Type B pancreatic cell (in vitro differentiated cells): ENCODE measurements at places on chromosomes 12 and 14. TPM values are rescaled to one million over a fixed set of nuclear protein-coding genes. Genes with fewer than 3 reads are reported as not detected.

DNA sequence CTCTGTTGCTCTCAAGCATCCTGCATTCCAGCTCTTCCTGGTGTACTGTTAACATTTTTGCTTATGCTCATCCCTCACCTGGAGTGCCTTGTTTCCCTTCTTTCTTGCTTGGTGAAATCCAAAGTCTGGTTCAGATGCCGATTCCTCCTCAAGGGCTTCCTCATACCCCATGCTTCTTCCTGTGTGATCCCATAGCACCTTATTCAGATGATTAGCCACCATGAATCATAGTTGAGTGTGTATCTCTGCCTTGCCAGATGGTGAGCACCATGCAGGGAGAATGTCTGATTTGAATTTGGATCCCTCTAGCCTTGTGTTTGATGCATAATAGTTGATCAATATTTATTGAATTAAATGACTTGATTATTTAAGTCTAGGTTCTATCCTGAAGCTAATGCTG lies 39.4 kb upstream of the ANO4 start:
- H3K36me3 ChIP-seq, result no peaks in the 10 kb centered on the region
- no peaks in the 10 kb centered on the region for H3K4me1 ChIP-seq
- peaks cover 3% of the 10 kb centered on the region for H3K27me3 ChIP-seq
- no peak for DNase-seq

- H3K27ac ChIP-seq, result no peak overlapping the region
- H3K36me3 ChIP-seq, result no peaks in the 10 kb centered on the region
- H3K4me3 ChIP-seq, result no peak overlapping the region
- H3K27me3 ChIP-seq, result no peaks in the 10 kb centered on the region
- no peaks in the 10 kb centered on the region for H3K4me1 ChIP-seq
Measured at GRCh38 chr12:33813536-33813935, 208.8 kb upstream of the ALG10 start.

GRCh38 chr12:58030566-58031279 lies 89.4 kb downstream of the ATP23 start:
- peaks cover 5% of the 10 kb centered on the region for H3K4me1 ChIP-seq
- H3K36me3 ChIP-seq, result peaks cover 4% of the 10 kb centered on the region
- H3K4me3 ChIP-seq, result no peak overlapping the region
- H3K27me3 ChIP-seq, result no peaks in the 10 kb centered on the region
- H3K27ac ChIP-seq, result no peak overlapping the region

DNA sequence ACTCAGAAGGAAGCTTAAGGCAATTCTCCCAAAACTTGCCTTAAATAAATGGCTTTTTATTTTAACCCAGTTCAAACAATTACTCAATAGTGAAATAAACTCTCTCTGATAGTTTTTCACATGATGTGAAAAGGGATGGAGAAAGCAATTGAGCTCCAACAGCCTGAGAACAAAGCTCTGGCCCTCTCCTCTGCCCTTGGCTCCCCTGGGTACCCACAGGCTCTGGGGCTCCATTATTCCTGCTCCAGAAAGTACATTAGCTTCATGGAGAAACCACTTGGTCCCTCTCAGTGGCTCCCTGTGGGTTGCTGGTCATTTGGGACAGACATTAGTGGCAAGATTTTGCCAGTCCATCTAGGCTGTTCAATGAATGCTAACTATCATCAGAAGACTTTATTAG lies 242.8 kb downstream of the ATP23 start:
- H3K27ac ChIP-seq, result no peak overlapping the region
- H3K36me3 ChIP-seq, result no peaks in the 10 kb centered on the region
- no peak overlapping the region for H3K4me3 ChIP-seq
- H3K4me1 ChIP-seq, result no peaks in the 10 kb centered on the region

GRCh38 chr12:92133171-92133570 lies 12.5 kb downstream of the BTG1 start:
- peaks cover 61% of the 10 kb centered on the region for H3K4me1 ChIP-seq
- H3K4me3 ChIP-seq, result no peak overlapping the region
- peaks cover 31% of the 10 kb centered on the region for H3K36me3 ChIP-seq
- DNase-seq, result no peak
- no peak overlapping the region for H3K27ac ChIP-seq
- no peaks in the 10 kb centered on the region for H3K27me3 ChIP-seq

DNA sequence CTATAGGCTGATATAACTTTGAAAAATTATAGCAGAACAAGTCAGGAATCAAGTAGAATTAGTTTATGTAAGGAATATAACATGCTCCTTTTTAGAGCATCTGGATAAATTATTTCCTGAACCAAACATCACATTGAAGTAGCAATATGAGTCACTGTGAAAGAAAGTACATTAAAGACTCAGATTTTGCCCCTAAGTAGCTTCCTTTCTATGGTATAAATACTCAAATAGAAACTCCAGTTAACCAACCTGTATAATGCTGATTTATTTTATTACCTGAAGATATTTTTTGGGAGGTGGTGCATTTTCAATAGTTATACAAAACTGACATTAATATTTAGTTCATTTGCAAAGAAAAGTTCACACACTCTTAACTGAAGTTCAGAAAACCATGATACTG lies 312.1 kb downstream of the ITPR2 start:
- no peak overlapping the region for H3K27ac ChIP-seq
- no peaks in the 10 kb centered on the region for H3K4me1 ChIP-seq
- H3K27me3 ChIP-seq, result no peaks in the 10 kb centered on the region
- no peak for DNase-seq
- H3K4me3 ChIP-seq, result no peak overlapping the region

- no peaks in the 10 kb centered on the region for H3K27me3 ChIP-seq
- H3K4me1 ChIP-seq, result peaks cover 7% of the 10 kb centered on the region
- H3K36me3 ChIP-seq, result no peaks in the 10 kb centered on the region
Measured at GRCh38 chr14:41446008-41446407, 160.7 kb upstream of the LRFN5 start.

DNA sequence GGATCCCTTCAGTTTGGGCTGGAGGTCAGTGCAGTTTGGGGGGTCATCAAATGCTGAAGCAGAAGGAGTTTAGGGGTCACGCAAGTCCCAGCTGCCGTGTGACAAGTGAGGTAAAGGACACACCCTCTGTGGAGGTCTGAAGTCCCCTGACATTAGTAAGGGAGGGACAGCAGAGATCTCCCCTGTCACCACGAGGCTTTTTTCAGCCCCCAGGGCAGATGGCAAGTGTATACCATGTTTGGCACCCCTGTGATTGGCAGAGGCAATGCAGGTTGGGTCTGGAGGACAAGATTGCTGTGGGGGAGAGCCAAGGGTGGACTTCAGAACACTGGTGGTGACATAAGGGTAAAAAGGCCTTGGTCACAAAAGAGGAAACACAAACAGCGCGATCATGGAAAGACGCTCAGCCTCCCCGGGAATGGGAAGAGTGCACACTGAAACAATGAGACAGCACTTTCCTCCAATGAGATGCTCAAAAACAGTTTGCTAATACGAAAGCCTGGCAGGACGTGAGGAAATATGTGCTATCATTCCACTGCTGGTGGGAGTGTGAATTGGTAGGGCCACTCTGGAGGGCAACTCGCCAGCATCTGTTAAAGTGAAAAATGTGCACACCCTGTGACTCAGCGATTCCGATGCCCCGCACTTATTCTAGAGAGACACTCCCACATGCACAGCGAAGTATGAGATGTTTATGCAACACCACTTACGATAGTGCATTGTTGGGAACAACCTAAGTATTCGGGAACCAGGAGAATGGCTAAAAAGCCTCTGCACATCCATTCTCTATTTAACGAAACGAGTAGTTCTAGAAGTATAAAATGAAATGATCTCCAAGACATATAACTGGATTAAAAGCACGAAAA lies 14.4 kb upstream of the CD27 start:
- H3K27me3 ChIP-seq, result peaks cover 8% of the 10 kb centered on the region
- no peak for DNase-seq
- H3K4me1 ChIP-seq, result peaks cover 11% of the 10 kb centered on the region
- H3K27ac ChIP-seq, result peak overlapping the region; percentile 73

DNA sequence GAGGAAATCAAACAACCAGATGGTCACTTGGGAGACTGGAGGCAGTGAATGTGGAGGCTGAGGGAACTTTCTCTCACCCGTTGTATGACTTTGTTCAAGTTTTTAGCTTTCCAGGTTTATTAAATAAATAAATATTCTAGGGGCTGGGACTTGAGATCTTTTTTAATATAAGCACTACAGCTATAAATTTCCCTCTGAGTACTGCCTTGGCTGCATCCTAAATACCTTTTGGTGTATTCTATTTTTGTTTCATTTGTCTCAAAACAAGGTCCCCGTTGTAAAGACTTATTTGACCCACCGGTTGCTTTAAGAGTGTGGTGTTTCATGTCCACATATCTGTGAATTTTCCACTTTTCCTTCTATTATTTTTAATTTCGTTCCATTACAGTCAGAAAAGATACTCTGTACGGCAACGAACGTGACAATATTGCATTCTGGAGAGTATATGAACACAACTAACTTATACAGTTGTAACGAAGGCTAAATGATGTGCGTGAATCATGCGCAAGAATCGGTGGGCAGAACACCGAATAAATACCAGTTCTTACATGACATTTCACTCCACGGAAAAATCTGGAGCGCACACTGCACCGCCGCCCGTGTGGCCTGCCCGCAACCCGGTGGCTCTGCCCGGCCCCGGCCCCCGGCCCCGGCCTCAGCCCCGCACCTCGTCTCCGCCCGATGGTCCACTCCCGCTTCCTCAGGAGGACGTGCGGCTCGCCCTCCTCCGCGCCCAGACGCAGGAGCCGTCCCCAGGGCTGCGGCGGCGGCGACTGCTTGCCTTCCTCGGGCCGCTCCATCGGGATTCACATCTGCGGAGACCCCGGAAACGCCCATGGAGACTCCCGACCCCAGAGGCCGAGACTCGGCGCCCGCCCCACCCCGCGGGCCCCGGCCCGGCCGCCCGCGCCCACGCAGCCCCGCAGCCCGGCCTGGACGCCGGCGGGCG lies 602 bp downstream of the CHFR start:
- H3K36me3 ChIP-seq, result peaks cover 17% of the 10 kb centered on the region
- H3K4me1 ChIP-seq, result peaks cover 5% of the 10 kb centered on the region
- H3K4me3 ChIP-seq, result peak overlapping the region; percentile 99
- DNase-seq, result no peak
- H3K27ac ChIP-seq, result peak overlapping the region; percentile 80

DNA sequence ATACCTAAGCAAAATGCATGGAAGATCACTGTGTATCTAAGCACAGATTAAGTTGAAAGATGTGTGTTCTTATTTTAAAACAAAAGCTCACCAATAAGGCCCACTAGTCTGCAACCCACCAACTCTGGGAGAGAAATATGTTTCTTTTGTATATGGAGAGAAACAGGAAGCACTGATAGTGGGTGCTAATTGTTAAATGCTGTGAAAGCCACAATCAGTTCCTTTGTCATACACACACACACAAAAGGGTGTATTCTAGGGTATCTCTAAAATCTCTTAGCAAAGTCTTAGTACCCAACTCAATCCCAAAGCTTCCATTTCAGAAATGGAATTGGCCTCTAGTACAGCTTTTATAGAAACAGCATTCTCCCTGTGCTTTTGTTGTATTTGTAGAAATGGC lies 272.7 kb upstream of the FLRT2 start:
- no peak overlapping the region for H3K27ac ChIP-seq
- no peaks in the 10 kb centered on the region for H3K4me1 ChIP-seq
- H3K4me3 ChIP-seq, result no peak overlapping the region
- H3K36me3 ChIP-seq, result peaks cover 11% of the 10 kb centered on the region
- H3K27me3 ChIP-seq, result peaks cover 4% of the 10 kb centered on the region
- DNase-seq, result no peak

DNA sequence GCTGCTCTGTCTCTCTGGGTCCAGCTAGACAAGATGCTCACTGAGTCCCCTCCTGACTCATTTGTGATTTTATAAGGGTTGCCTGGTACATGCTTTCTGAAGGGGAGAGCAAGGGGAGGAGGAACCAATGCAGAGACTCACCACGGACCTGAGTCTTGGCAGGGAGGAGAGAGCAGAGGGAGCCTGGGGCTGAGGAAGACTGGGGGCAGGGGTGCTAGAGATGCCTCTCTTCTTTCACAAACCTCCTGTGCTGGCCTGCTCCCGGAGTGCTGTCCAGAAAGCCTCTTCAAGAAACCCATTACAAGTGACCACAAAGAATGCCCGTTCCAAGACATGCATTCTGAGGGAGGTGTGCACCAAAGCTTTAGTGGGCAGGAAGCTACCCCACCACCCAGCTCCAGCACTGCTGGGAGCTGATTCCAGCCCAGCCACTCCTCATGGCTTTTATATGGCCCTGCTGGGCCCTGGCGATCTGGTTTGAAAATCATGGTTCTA lies 33.1 kb upstream of the DICER1 start:
- H3K27me3 ChIP-seq, result no peaks in the 10 kb centered on the region
- H3K4me3 ChIP-seq, result no peak overlapping the region
- DNase-seq, result no peak

DNA sequence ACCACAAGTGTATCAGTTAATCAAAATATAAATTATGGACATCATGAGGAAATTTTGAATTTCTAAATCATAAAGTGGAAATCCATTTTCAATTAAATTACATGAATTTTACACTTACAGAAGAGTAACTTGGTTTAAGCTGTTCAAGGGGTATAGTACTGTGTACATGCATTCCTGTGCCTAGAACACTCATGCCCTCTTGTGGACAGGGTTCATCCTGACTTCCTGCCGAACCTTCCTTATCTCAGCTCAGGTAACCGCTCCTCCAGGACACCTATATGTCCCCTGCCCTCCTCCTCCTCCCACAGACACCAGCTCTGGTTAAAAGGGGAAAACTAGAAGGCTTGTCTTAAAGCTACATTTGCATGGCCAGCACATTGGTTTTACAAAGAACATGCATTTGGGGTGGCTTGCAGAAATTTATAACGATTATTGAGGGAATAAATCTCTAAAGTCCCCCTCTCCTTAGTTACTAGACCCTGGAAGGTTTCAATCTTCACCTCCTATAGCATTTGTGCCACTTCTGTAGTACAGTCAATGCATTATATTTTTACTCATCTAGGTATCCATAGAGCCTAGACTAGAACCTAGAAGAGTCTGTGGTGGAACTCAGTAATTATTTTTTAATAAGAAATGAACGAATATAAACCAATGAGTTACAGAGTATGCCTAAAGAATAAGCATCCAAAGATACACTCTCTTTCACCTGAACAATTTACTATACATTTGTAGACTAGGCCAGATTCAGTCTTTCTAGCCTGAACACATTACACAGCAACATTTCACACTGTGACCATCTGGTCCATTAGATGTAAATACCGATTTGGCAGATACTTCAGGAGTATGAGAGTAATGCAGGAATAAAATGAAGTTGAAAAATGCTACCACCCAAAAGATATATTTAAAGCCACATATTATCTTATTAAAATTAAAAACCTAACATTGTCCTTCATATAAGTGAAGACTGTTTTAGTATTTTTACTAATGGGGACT lies 345.6 kb downstream of the PAWR start:
- DNase-seq, result no peak
- H3K4me1 ChIP-seq, result no peaks in the 10 kb centered on the region
- peaks cover 11% of the 10 kb centered on the region for H3K36me3 ChIP-seq
- no peak overlapping the region for H3K4me3 ChIP-seq
- H3K27me3 ChIP-seq, result no peaks in the 10 kb centered on the region

Gene B3GNT4
- total RNA-seq, result 0.53 and 0.86 TPM in 2 replicates

Gene TMEM30B
- 12.2 and 25.3 TPM in 2 replicates for total RNA-seq

Gene NRXN3
- total RNA-seq, result 19.1 and 19.8 TPM in 2 replicates

Gene PZP
- total RNA-seq, result 0.07 and 0.12 TPM in 2 replicates
